T-cell (primary cell): ENCODE measurements at places on chromosomes 4 and X.

GRCh38 chrX:87572901-87573300, 55.3 kb downstream of the KLHL4 start:
- H3K27me3 ChIP-seq = no peaks in the 10 kb centered on the region
- H3K4me3 ChIP-seq = no peak overlapping the region
- DNase-seq = no peak

DNA sequence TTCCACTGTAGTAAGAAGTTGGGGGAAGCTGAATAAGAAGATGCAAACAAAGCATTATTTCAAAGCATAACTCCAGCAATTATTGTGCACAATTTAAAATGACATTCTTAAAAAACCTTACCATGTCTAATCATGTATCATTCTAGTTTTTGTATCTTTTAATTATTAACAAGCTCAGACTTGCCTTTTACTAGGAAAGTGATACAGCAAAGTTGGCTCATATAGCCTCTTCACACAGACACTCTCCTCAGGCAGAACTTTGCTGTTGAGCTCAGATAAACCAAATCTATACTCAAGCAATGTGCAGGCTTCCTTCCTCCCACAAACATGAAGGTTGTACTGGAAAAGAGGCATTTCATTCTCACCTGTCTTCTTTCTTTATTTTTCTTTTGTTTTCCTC, 358.7 kb upstream of the EMCN start:
- no peaks in the 10 kb centered on the region for H3K36me3 ChIP-seq
- H3K27me3 ChIP-seq = no peaks in the 10 kb centered on the region
- DNase-seq = no peak
- H3K27ac ChIP-seq = no peak overlapping the region
- H3K4me1 ChIP-seq = no peaks in the 10 kb centered on the region
- no peak overlapping the region for H3K4me3 ChIP-seq

- no peak overlapping the region for H3K4me3 ChIP-seq
- DNase-seq = no peak
- no peaks in the 10 kb centered on the region for H3K4me1 ChIP-seq
- no peaks in the 10 kb centered on the region for H3K27me3 ChIP-seq
- no peaks in the 10 kb centered on the region for H3K36me3 ChIP-seq
These were observed 9.9 kb downstream of the PPAT start for GRCh38 chr4:56425518-56425917.

DNA sequence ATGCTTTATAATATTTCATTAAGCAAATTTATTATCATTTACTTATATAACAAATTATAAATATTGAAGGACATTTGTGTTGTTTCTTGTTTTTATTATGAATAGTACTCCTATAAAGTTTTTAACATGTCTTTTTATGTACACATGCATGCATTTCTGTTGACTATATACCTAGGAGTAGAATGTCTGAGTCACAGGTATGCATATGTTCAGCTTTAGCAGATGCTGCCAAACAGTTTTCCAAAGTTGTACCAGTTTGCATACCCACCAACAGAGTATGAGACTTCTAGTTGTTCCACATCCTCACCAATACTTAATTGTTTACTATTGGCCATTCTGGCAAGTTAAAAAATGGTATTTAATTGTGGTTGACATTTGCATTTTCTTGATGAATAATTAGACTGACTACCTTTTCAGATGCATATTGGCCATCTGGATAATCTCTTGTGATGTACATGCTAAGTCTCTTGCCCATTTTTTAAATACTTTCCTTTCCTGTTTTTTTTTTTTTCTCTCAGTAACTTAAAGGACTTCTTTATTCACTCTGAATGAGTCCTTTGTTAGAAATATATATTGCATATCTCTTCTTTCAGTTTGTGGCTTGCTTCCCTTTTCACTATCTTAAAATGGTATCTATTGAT, 132.2 kb upstream of the TRIM2 start:
- H3K36me3 ChIP-seq = no peaks in the 10 kb centered on the region
- no peaks in the 10 kb centered on the region for H3K4me1 ChIP-seq
- no peak overlapping the region for H3K27ac ChIP-seq
- no peak overlapping the region for H3K4me3 ChIP-seq

GRCh38 chrX:19174401-19175025, 52.2 kb upstream of the ADGRG2 start:
- H3K27ac ChIP-seq = no peak overlapping the region
- H3K4me1 ChIP-seq = no peaks in the 10 kb centered on the region
- no peaks in the 10 kb centered on the region for H3K36me3 ChIP-seq

DNA sequence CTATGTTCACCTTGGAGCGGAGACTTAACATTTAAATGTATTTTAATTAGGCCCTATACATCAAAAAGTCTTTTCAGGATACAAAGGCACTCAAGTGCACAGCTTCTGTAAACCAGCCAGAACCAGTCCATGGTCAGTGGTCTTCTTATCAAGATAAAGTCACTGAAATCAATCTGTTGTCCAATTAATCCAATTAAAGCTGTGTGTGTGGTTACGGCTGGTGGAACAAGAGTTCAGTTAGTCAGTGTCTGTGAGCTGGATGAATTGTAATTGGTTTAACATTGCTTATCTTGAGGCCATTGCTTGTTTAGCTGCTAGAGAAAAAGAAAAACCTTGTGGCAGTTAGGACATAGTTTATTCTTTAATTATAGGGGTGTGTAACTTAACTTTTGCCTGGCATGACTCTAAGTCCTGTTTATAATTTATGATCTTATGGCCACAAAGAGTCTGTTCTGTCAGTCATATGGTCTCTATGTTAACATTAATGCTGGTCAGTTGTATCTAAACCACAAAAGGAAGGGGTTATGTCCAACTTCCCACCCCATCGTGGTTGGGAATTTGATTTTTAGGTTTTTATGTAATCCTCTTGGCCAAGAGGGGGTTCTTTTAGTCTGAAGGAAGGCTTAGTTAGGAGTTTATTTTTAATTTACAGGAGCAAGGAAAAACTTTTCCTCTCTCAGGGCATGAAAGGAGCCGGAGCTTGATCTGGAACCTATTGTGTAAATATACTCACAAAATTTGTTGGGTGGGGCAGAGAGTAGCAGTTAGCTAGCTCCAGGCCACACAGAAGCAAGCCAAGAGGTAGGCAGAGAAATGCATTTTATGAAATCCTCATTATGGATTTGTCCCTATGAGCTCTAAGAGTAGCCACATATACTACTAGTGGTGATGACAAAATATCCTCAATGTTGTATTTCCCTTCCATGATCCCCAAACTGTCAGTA, 665.7 kb upstream of the ACTRT1 start:
- H3K36me3 ChIP-seq = no peaks in the 10 kb centered on the region
- H3K4me3 ChIP-seq = no peak overlapping the region
- no peaks in the 10 kb centered on the region for H3K4me1 ChIP-seq
- no peaks in the 10 kb centered on the region for H3K27me3 ChIP-seq
- no peak for DNase-seq

DNA sequence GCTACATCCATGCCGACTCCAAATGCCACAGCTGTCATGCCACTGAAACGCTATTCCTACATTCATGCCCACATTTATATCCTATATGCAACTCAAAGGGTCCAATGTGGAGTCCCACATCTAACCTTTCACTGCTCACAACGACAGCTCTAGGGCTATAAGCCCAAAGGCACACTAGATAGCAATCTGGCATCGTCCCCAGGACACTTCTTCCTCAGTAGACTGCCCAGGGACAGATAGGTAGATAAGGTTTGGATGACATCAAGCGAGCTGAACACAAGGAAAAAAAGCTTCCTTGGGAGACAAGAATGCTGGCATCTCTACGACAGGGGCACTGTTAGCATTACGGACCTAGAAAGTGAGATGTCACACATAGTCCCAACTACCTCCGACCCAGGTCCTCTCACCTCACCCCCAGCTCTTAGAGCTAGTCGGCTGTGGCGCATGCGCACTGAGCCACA, 685 bp downstream of the RAB9B start:
- DNase-seq = no peak
- H3K27me3 ChIP-seq = no peaks in the 10 kb centered on the region
- peak overlapping the region; percentile 64 for H3K4me3 ChIP-seq
- H3K4me1 ChIP-seq = peaks cover 7% of the 10 kb centered on the region

GRCh38 chrX:138708268-138708667, 3.2 kb downstream of the FGF13 start:
- DNase-seq = no peak
- no peaks in the 10 kb centered on the region for H3K4me1 ChIP-seq
- no peak overlapping the region for H3K27ac ChIP-seq
- H3K36me3 ChIP-seq = no peaks in the 10 kb centered on the region
- H3K4me3 ChIP-seq = no peak overlapping the region

DNA sequence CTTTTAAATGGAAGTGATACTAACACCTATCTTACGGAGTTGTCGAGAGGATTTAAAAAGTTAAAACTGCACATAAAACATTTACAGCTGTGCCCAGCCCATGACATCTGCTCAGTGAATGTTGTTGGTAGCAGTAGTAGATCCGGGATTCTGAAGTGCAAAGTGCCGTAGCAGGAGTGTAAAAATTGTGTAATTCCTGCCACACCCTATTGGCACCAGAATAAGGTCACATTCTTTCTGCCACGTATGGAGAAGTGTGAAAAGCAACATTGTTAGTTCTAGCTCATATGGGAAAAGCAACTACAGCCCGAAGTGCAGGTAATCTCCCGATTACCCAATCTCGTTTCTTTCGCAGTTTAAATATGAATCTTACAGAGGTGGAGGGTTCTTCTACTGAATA, 31.2 kb downstream of the PRIMPOL start:
- no peak overlapping the region for H3K27ac ChIP-seq
- H3K4me1 ChIP-seq = no peaks in the 10 kb centered on the region
- H3K27me3 ChIP-seq = no peaks in the 10 kb centered on the region
- peaks cover 3% of the 10 kb centered on the region for H3K36me3 ChIP-seq

DNA sequence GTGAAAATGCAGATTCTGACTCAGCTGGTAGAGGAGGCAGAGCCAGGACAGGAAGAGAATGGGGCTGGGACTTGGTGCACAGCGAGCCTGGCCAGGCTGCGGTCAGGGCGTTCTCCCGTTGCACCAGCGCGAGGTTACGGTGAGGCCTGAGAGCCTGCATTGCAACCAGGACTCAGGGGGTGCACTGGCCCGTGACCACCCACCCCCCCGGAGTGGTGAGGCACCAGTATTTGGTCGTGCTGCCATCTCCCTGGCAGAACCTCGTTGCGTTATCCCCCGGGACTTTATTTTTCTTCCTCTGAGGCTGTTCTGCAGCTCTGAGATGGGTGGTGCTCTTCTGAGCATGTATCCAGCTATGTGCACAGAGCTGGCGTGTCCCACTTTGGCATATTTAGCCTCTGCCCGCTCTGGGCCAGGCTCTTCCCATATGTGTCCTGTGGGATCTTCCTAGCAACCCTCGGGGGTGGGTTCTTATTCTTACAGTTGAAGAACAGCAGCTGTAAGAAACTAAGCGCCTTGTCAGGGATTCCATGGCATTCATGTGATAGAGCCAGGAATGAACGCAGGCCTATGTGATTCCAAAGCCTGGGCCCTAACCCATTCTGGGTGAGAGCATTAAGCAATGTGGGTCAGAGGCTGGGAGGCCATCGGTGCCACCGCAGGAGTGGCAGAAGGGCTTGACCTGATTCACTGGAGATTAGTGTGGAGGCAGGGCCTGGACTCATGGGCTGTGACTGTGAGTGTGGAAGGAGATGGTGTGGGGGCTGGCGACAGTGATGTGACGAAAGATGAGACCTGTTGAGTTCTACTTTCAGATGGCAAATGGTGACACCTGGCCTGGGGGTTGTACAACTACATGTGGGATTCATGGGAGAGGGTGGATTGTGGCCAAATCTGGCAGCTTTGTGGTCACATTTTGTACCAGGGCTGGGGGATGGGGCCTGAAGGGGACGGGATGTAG, 3.1 kb downstream of the TADA2B start:
- no peaks in the 10 kb centered on the region for H3K36me3 ChIP-seq
- no peaks in the 10 kb centered on the region for H3K27me3 ChIP-seq
- no peak overlapping the region for H3K4me3 ChIP-seq
- peaks cover 16% of the 10 kb centered on the region for H3K4me1 ChIP-seq
- DNase-seq = no peak
- no peak overlapping the region for H3K27ac ChIP-seq

DNA sequence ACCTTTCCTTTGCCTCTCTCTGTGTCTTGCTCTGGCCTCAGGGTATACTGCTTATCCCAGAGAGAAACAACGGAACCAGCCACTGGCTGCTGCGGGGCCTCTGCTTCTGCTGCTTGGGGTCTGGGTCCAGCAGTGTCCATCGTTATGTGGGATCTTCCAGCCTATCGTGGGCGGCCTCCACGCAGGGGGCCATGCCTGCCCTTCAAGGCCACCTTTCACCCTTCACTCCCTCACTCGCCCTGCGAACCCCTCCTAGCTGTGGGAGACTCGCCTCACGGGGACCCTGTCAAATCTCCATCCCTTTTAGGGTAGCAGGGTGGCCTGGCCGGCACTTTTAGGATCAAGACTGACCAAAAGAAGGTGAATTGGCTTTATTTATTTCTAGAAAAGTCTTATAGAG, 19.3 kb upstream of the ABLIM2 start:
- no peak overlapping the region for H3K27ac ChIP-seq
- DNase-seq = no peak
- H3K4me3 ChIP-seq = no peak overlapping the region
- peaks cover 18% of the 10 kb centered on the region for H3K27me3 ChIP-seq
- H3K4me1 ChIP-seq = no peaks in the 10 kb centered on the region
- no peaks in the 10 kb centered on the region for H3K36me3 ChIP-seq

DNA sequence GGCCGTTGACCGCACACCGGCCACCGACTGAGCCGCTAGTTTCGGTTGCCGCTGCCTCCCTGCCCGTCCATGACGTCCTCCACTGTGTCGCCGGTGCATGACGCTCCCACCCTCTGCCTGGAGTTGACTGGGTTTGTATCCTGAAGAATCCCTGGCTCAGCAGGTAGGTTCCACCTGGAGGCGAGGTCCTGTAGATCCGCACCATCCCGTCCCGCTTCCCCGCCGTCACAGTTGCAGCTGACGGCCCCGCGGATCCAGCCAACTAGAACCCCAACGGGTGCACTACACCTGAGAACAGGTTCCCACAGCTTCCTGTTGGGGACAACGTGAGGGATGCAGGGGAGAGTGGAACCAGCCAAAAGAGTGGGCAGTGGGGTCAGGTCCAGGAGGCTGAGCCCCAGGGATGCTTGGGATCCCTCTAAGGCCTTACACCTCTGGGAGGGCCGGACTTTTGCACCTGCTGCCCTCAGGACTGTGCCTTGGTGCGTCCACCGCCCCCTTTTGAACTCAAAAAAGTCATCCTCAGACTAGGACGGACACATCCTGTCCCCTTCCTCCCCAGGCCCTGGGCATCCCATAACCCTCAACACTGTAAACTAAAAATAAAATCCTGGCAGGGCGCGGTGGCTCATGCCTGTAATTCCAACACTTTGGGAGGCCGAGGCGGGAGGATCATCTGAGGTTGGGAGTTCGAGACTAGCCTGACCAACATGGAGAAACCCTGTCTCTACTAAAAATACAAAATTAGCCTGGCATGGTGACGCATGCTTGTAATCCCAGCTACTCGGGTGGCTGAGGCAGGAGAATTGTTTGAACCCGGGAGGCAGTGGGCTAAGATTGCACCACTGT, 1.1 kb upstream of the SLBP start:
- H3K27ac ChIP-seq = peak overlapping the region; percentile 73
- DNase-seq = no peak
- H3K36me3 ChIP-seq = peaks cover 15% of the 10 kb centered on the region
- H3K27me3 ChIP-seq = no peaks in the 10 kb centered on the region
